Urinary bladder (tissue), 4 donors: ENCODE measurements at places on chromosomes 5 and 9. TPM values are rescaled to one million over a fixed set of nuclear protein-coding genes. Genes with fewer than 3 reads are reported as not detected.
A peak's percentile ranks its signal among the peaks of the same experiment; 100 is the strongest.

DNA sequence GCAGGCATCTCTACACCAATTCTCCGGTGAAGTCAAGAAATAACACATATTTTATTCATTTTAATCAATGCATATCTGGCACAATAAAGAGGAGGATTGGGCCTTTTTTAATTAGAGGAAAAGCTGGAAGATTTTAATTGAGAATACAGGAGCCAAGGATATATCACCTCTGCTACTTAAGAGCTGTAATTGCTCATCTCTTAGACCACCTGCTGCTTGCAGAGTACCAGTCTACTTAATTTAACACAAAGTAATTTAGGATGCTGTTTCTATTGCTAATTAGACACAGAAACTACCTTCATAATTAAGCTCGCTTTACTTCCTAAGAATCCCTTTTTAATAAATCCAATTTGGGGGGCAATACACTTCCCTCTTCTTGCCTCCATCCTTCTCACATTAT lies 326.9 kb downstream of the TENT4A start:
- DNase-seq = no peak

The SAXO1 gene
- 0.03 TPM for polyA plus RNA-seq

DNA sequence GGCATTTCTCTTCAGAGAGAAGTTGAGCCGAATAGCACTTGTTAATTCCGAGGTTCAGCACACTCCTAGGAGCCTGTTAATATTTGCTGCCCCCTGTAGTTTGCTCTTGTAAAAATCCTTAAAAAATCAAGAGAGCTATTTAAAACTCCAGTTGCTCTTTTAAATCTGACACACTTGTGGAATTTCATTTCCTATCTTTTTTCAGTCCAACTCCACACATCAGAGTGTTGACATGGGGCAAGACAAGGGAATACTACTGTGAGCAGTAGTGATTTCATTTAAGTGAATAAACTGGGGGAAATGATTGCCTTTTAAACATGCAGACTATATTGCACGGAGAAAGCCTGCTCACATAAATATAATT lies 1096.3 kb upstream of the DMAC1 start:
- DNase-seq = peak; percentile 25

The ACTBL2 gene
- not detected for polyA plus RNA-seq

The UGT3A1 gene
- polyA plus RNA-seq = 0.03 TPM

The TMEM252 gene
- polyA plus RNA-seq = 0.24 TPM

GRCh38 chr9:112041536-112042243 lies 133.4 kb downstream of the SUSD1 start:
- no peak for DNase-seq

DNA sequence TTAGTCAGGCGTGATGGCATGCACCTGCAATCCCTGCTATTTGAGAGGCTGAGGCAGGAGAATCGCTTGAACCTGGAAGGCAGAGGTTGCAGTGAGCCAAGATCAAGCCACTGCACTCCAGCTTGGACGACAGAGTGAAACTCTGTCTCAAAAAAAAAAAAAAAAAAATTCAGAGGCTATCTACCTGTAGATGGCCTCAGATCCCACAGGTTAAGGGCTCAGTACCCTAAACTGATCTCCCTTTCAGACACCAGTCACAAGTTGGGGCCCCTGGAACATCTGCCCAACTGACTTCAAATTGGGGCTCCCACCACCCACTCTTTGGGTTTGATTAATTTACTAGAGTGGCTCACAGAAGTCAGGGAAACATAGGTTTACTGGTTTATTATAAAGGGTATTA lies 65.4 kb upstream of the ERCC6L2 start:
- no peak for DNase-seq

The OBP2B gene
- polyA plus RNA-seq = not detected

GRCh38 chr9:86705490-86705889 lies 241.8 kb downstream of the GAS1 start:
- no peak for DNase-seq

DNA sequence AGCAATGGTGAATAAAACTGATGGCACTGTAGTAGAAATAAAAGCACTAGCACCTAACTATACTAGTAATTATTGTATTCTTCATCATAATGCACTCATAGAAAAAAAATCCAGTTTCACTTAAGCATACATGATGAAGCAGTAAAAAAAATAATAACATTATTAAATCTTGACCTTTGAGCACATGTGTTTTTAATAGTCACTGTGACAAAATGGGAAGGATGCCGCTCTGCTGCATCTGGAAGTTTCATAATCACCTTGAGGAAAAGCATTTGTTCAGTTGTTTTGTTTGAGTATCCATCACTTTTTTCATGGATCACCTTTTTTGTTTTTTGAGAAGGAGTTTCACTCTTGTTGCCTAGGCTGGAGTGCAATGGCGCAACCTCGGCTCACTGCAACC lies 13.2 kb downstream of the OR2K2 start:
- no peak for DNase-seq

GRCh38 chr9:87765521-87765920 lies 39.6 kb downstream of the CTSL start:
- no peak for DNase-seq

The CTNND2 gene
- 0.24 TPM for polyA plus RNA-seq

The SPATA31C1 gene
- polyA plus RNA-seq = not detected

- no peak for DNase-seq
Observed at GRCh38 chr5:108084105-108084504, 297.8 kb downstream of the FBXL17 start.

- no peak for DNase-seq
Observed at GRCh38 chr9:34335376-34335775, 6.0 kb downstream of the NUDT2 start.

DNA sequence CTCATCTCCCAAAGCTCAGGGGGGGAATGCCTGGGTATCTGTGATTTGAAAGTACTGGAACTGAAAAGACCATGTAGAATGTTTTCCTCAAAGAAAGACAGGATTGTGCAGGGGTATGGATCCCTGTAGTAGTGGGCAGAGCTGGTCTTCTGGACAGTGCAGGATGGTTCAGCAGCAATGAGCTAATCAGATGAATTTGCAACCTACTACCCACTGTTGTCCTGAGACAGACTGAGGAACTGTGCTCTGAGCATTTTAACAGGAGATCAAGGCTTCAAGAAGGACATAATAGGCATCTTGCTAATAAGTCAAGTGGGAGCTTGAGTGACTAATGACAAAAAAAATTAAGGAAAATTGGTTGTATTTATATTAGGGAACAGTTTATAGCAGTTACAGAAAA lies 61.7 kb downstream of the FYB1 start:
- no peak for DNase-seq

The ZNF300 gene
- 3.7 TPM for polyA plus RNA-seq

- no peak for DNase-seq
Observed at GRCh38 chr5:170993476-170993875, 131.7 kb downstream of the RANBP17 start.

DNA sequence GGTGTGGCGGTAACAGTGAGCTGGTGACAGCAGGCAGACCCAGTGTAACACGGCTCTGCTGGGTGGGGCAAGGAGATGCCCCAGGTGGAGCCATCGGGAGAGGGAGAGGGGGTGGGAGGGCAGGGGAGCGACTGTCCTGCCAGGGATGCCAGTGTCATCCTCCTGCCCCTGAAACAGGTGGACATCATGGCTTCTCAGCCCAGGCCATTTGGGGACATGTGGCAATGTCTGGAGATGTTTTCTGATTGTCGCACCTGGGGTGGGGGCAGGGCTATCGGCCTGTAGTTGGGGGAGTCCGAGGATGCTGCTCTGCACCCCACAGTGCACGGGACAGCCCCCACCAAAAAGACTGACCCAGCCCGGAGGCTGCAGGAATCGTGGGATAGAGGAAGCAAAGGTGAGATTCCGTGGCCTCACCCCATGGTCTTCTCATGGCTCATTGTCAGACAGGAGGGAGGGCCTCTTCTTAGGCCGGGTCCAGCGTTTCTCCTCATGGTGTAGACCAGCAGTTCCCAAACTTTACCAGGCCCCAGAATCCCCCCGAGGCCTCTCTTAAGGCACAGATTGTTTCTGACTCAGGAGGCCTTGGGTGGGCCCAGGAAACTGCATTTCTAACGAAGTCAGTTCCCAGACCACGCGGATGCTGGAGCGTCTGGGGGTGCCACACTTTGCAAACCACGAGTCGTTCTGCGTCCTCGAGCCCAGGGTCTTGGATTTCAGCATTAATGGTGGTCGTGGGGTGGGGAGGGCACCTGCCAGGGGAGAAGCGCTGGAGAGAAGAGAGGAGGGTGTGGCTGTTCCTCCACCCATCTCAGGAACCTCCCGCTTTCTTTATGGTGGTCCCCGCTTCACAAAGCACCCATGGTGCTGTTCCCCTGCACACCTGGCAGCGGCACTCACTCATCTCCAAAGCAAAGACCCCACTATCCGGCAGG lies 11.0 kb downstream of the COL5A1 start:
- DNase-seq = no peak

DNA sequence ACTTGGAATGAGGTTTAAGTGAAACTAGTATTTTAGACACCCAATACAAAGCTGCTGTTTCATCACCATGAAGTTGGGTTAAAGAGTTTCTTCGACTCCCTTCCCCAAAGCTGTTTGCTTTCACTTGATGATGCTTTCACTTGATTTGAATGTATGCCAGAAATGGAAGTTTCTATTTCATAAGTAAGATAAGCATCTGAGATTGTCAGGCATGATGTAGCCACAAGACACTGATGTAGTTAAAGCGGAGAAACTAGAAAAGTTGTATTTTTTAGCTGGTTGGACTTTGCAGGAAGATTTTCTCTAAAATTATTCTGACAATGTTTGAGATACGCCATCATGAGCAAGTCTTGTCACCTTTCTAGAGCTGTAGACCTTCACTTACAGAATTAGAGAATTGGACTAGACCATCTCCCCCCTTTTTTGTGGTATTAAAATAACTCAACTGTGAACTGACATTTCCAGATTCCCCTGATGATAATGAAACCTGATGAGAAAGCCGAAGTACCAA lies 20.0 kb downstream of the MOCS2 start:
- no peak for DNase-seq

- DNase-seq = no peak
Observed at GRCh38 chr5:119275601-119276173, 80.1 kb upstream of the TNFAIP8 start.

The PIP5KL1 gene
- 1.4 TPM for polyA plus RNA-seq

The SMIM33 gene
- polyA plus RNA-seq = not detected

GRCh38 chr5:38816083-38817030 lies 29.5 kb upstream of the OSMR start:
- DNase-seq = no peak

- DNase-seq = no peak
Observed at GRCh38 chr9:36960575-36960955, 73.5 kb downstream of the PAX5 start.

- DNase-seq = no peak
Observed at GRCh38 chr9:135070964-135071735, 16.3 kb upstream of the OLFM1 start.

- no peak for DNase-seq
Observed at GRCh38 chr9:134698587-134699342, 57.2 kb downstream of the COL5A1 start.

- DNase-seq = peak; percentile 40
Observed at GRCh38 chr5:112757468-112758208, 20.0 kb downstream of the APC start.

The SLC2A8 gene
- polyA plus RNA-seq = 140 TPM

The PCDHA9 gene
- polyA plus RNA-seq = 0.03 TPM

GRCh38 chr9:122808141-122808540 lies 8.2 kb downstream of the OR1K1 start:
- DNase-seq = no peak

- no peak for DNase-seq
Observed at GRCh38 chr9:20307621-20308020, 314.7 kb downstream of the MLLT3 start.

GRCh38 chr5:96572864-96573512 lies 89.2 kb upstream of the CAST start:
- DNase-seq = no peak

DNA sequence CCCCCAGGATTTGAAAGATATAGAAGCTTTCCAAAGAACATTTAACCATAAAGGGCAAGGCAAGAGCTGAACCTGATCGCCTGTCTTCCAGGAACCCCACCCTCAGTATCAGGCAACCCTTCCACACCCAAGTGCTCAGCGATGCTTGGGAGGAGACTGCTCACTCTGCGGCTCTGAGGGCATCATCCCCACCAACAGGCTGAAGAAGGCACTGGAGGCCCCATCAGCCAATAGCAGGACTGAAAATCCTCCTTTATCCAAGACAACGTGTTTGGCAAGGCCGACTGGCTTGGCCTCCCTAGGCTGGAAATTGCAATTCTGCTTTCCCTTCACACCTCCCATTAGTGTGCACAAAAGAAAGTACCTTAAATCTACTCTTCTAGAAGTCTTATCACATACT lies 1.4 kb upstream of the PPP2CA start:
- DNase-seq = no peak

- no peak for DNase-seq
Observed at GRCh38 chr9:113746486-113746885, 129.6 kb upstream of the ZNF618 start.

The SLC36A3 gene
- polyA plus RNA-seq = not detected

GRCh38 chr9:83637389-83637788 lies 14.4 kb downstream of the IDNK start:
- no peak for DNase-seq

DNA sequence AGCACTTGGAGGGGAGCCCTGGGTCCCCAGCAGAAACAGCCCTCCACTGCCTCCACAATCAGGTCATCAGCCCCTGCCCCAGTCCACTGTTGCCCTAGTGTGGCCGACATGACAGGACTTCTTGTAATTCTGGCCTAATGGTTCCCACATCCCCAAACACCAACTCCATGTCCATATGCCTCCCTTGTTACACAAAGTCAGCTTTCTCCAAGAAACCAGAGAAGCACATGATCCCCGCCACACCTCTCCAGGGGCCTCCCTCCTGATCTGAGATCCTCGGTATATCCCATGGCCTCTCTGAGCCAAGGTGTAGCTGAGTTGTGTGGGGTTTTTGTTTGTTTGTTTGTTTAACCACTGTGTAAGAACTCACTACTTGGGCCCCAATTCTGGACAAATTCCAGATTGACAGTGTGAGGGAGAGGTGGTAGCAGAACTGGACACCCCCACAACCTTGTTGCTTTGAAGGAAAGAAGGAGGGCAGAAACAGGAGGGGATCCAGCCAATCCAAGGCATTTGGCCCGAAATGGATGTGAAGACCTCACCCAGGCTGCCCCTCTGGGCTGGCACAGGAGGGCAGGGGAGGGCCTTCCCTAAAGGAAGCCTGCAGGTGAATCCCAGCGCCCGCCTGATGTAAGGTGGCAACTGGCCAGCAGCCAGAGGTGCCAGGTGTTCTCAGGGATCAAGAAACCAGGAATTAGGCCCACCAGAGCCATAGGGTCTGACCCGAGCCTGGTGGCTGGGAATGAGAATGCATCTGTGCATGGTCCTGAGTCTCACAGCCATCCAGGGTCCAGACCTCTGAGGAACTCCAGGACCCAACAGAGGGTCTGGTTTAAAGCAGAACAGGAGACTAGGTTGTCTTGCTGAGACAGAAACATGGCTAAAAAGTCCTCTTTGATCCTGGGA lies 13.4 kb downstream of the IRF1 start:
- no peak for DNase-seq

- no peak for DNase-seq
Observed at GRCh38 chr5:157076558-157076957, 17.6 kb upstream of the HAVCR1 start.

The TMOD1 gene
- polyA plus RNA-seq = 36.6 TPM

The MEF2C gene
- 25.2 TPM for polyA plus RNA-seq
